SIG-M5 (cell line): ENCODE measurements at places on chromosomes 7 and 10.

GRCh38 chr7:143360788-143361551 lies 1.5 kb downstream of the FAM131B start:
- DNase-seq: no peak

DNA sequence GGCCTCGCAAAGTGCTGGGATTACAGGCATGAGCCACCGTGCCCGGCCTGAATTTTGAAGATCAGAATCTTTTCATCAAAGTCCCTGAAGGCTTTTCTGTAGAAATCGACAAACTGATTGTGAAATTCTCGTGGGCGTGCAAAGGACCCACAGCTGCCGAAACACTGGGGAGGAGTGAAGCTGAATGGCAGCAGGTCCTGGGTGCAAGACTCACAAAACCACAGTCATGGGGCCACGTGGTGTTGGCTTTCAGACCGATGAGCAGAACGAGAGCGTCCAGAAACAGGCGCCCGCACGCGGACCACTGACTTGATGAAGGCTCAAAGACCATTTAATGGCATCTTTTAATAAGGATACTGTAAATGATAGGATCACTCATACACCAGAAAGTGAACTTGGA lies 24.7 kb upstream of the PRKAR1B start:
- no peak for DNase-seq

- peak; percentile 85 for DNase-seq
Measured at GRCh38 chr10:102713814-102714620, at the start of gene ARL3. TSS of gene ARL3 (minus strand) at chr10:102714397. CDS start at chr10:102714275, 122 bp downstream.

DNA sequence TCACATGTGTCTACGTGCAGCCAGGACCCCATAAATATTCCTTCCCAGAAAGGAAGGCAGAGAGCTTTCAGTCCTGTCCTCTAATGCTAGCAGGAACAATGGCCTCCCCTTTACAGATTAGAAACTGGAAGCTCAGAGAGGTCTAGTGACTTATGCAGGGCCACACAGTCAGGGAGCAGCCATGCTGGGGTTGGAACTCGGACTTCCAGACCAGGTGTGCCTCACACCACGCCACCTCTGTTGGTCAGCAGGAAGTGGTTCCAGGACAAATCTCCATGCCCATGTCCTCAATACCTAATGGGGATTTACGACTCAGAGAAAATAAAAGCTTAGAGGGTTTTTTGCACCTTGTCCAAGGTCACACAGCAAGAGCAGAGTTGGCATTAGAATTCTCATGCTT lies 378.9 kb downstream of the RPS24 start:
- DNase-seq: no peak

- no peak for DNase-seq
Measured at GRCh38 chr10:115918812-115919211, 354.2 kb downstream of the GFRA1 start.

DNA sequence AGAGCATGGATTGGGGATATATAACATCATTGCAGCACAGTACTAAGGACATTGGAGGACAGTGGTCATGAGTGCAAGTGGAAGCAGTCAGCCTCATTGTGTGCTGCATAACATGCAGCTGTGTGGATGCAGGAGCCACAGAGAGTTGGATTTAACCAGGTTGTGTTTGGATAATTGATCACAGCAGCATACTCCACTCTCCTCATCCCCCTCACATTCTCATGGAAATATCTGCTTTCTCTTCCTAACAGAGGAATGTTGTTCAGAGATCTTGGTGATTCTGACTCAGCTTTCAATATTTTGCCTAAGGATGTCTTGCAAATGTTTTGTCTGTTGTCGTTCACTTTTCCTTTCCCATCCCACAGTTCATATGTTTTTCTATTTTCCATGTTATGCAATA lies 31.8 kb upstream of the LSM8 start:
- no peak for DNase-seq
